ENCODE measurements at places on chromosomes 2 and 18.

- no peak for DNase-seq
Observed at GRCh38 chr18:45569566-45570275, 45.6 kb upstream of the SLC14A2 start.

DNA sequence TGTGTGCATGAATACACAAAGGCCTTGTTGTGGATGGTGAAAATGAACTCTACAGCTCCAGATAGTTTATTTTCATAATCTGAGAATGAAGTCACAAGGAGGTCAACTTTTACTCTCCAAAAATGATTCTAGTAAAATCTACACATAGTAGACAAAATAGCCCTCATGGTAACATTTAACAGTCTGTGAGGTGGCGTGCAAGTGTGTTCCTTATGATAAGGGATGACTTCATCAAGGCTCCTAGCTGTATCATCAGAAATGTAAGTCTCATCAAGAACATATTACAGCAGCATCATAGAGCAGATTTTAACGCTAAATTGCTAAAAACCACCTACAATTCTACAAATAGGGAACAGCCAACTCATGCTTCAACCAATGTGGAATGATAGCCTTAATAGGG lies 72.3 kb upstream of the RIOK3 start:
- DNase-seq, result no peak

- no peak for DNase-seq
Observed at GRCh38 chr18:24035316-24035715, 20.8 kb downstream of the TTC39C start.

GRCh38 chr2:7057865-7058400 lies 140.7 kb downstream of the RNF144A start:
- no peak for DNase-seq

GRCh38 chr2:55088400-55088799 lies 38.1 kb upstream of the RTN4 start:
- no peak for DNase-seq

GRCh38 chr18:8519102-8519501 lies 90.1 kb upstream of the RAB12 start:
- DNase-seq, result no peak

GRCh38 chr2:85717308-85718008 lies 23.3 kb downstream of the GNLY start:
- DNase-seq, result no peak

GRCh38 chr2:222381566-222381965 lies 42.8 kb upstream of the SGPP2 start:
- DNase-seq, result no peak

GRCh38 chr2:216560838-216561270 lies 62.2 kb downstream of the RPL37A start:
- peak; percentile 52 for DNase-seq

GRCh38 chr2:100178864-100179263 lies 36.5 kb upstream of the AFF3 start:
- DNase-seq, result no peak

DNA sequence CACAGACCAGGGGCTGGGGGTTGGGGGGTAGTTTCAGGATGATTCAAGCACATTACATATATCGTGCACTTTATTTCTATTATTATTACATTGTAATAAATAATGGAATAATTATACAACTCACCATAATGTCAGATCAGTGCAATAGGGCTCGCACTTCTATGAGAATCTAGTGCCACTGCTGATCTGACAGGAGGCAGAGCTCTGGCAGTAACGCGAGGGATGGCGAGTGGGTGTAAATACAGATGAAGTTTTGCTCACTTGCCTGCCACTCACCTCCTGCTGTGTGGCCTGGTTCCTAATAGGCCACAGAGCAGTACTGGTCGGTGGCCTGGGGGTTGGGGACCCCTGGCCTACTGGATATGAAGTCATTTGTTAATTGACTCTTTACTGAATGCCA lies 190.5 kb downstream of the CLIP4 start:
- no peak for DNase-seq

DNA sequence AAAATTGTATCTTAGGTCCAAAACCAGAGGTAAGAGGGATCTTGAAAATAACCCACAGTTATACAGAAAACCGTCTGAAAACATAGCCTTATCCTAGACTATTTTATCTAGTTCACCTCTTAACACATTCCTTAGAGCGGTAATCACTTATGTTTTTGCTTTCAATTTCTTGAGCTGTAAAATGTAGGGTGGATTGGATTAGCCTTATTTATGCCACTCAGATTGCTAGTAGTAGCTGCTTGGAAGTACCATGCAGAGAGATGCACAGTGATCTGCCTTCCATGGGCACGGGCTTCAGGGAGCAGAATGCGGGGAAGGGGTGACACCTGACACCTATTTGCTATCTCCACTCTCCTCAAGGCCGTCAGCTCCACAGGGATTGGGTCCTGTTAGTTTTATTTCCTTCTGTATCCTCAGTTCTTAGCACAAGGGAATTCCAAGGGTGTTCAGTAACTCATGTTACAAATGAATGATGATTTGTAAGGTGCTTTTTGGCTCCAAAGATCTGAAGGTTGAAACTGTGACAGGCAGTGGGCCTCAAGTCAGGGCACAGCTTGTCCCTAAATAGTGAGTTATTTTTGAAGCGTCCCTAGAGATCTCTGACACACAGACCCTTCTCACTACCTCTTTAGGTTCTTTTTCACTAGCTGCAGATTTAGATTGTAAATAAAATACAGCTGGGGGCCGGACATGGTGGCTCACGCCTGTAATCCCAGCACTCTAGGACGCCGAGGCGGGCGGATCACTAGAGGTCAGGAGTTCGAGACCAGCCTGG lies 64.0 kb upstream of the PMAIP1 start:
- no peak for DNase-seq

GRCh38 chr2:224392545-224392944 lies 9.4 kb downstream of the FAM124B start:
- DNase-seq, result no peak

DNA sequence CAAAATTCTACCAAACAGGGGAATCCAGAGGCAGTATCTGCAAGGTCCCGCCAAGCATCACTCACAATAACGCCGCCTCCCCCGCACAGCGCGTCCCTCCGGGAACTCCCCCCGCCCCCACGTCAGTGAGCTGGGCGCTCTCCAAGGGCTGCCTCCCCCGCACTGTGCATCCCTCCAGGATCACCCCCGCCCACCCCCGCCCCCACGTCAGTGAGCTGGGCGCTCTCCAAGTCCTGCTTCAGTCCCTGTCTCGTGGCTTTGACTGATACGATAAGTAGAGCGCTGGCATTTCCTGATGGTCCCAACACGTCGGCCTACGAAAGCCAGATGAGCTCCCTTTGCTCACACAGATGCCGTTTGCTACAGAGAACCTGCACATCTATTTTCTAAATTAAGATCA lies 130.7 kb upstream of the TPO start:
- no peak for DNase-seq

DNA sequence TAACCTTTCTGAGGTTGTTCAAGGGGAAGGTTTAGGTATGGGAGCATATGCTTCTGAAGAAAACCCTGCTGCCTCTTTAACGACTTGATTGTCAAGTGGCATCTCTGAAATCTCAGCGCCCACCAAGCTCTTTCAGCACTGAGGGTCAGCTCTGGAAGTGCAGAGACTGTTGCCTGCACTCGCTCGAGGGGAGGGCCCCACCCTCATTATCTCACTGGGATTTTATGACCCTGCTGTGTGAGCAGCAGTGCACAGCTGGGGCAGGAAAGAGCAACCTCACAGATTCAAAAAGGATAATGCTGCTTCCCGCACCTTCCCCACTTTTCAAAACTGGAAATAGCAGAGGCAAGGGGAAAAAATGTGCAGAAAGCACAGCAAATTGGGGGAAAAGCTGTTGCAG lies 56.9 kb upstream of the SPRED2 start:
- DNase-seq, result no peak

GRCh38 chr2:214750529-214750928 lies 59.0 kb downstream of the BARD1 start:
- no peak for DNase-seq

- DNase-seq, result no peak
Observed at GRCh38 chr18:46324087-46324955, 220.1 kb downstream of the HAUS1 start.

GRCh38 chr18:28855524-28855923 lies 678.6 kb upstream of the CDH2 start:
- DNase-seq, result no peak

GRCh38 chr18:13330996-13331395 lies 112.4 kb downstream of the LDLRAD4 start:
- DNase-seq, result no peak

GRCh38 chr2:45049569-45050336 lies 40.5 kb upstream of the SIX2 start:
- no peak for DNase-seq

GRCh38 chr2:88265352-88266303 lies 95.5 kb downstream of the THNSL2 start:
- DNase-seq, result no peak

GRCh38 chr18:3130344-3130743 lies 89.4 kb downstream of the MYOM1 start:
- DNase-seq, result no peak

DNA sequence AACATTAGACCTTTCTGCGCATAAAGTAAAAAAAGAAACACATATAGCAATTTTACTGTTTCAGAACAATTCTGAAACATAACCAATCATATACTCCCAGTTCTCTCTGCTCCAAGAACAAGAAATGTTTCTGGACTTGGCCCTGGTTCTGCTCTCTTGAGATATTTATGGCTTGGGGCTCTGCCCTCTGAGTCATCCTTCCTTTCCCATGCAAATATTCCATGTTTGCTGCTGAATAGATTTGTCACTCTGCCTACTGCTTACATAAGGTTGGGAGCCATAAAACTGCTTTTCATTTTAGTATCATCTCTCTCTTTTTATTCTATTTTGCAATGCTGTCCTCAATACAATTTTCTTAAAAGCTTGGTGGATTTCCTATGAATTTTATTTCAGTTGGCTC lies 499.6 kb upstream of the ACVR2A start:
- DNase-seq, result no peak

GRCh38 chr18:70455731-70456130 lies 166.9 kb downstream of the SOCS6 start:
- no peak for DNase-seq

DNA sequence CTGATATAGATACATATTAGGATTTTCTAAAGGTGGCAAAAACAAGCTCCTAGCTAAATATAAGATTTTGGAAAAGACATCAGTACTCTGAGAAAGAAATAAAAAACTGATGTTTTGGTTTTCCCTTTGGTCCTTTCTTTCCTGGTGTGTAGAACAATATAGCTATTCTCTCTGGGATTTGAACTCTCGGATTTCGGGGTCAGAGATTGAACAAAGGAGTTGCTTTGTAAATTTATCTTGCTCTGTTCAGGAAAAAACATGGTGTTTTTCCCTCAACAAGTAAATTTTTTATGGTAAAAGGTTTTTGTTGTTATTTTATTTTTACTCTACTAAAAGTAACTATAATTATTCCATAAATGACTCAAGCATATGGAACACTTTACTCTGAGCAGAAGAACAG lies 889.3 kb downstream of the ERBB4 start:
- DNase-seq, result no peak

DNA sequence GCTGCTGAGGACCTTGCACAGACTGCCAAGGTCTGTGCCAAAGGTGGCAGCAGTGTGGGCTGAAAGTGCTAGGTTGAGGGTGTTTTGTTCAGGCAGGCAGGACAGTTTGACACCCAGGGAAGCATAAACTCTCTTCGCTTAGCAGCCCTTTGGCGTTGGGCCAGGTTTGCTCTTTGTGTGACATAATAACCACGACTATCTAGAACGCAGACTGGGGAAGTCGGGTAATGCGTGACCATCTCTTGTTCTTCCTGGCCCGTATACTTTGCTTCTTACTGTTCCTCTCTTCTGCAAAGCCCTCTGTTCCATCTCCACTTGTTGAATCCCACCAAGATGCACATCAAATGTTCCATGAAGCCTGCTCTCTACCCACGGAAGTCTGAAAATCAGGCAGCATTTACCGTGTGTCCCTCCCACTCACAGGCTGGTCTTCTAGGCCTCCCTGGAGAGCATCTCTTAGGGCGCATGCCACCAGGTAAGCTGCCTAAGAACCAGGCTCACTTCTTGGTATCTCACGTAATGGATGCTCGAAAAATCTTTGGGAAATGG lies 96.7 kb upstream of the LMAN1 start:
- DNase-seq, result no peak

DNA sequence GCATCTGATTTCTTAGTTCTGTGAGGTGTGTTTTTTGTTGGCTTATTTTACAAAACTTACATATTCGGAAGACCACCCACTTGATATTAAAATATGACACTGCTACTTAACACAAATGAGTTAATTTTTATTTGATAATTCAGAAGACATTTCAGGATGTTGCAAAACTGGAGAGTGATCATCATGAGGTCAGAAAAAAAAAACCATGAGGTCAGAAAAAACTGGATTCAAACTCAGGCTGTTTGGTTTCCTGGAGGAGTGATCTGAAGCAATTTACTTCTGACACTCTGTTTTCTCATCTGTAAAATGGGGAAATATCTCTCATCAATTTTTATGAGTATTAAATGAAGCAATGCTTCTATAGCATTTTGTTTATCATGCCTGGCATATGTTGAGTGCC lies 1.8 kb upstream of the CCBE1 start:
- no peak for DNase-seq

- DNase-seq, result no peak
Observed at GRCh38 chr2:189287982-189288521, 108.5 kb upstream of the COL5A2 start.

- no peak for DNase-seq
Observed at GRCh38 chr2:84870306-84870705, 10.6 kb downstream of the TRABD2A start.

DNA sequence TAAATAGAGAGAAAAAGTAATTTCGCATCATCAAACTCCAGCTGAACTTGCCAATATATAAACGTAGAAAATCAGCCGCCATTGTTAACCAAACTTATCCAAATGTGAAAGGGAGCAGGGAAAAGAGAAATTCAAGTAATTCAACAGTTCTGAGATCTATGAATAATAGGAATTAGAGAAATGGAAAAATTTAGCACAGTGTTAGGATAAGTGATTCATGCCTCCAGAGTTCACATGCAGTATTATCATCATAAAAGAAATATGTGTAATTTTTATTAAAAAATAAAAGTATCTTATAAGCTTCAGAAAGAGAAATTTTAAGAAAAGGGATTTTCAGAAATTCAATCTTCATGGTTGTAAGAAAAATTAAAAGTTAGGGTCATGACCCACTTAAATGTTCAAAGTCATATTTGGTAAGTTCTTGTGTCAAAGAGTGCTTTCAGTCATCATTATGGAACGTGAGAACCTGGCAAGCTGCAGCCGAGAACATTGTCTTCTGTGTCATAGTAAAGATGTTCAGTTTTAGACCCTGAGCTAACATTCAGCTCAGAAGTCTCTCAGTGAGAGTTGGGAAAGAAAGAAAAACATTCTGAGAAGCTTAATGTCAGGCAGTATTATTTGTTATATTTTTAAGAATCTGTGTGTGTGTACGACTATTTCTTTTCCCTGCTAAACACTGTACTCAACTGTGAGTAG lies 414.3 kb upstream of the RGPD4 start:
- no peak for DNase-seq

DNA sequence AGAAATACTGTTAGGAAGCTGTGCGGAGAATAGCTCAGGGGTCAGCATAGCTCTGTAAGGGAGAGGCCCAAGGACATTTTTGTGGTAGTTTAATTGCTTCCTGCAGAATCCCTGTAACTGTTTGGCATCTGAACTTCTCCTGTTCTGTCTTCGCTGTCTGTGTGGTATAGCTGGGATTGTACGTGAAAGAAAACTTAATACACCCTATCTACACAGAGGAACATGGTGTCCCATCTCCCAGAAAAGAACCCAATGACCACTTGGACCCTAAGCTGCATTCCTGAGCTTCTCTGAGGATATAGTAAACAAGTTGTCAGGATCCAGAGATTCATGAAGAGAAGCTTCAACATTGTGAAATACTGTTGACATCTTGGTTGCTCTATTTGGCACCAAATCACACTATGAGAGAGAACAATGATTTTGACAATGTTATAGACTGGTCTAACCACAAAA lies 81.3 kb downstream of the CDC42EP3 start:
- DNase-seq, result no peak

- DNase-seq, result peak; percentile 43
Observed at GRCh38 chr18:76518860-76519538, 24.0 kb upstream of the ZNF516 start.
